ENCODE measurements at places on chromosomes 4 and X. TPM values are rescaled to one million over a fixed set of nuclear protein-coding genes. Genes with fewer than 3 reads are reported as not detected.
A peak's percentile ranks its signal among the peaks of the same experiment; 100 is the strongest.

- peak; percentile 73 for DNase-seq
Measured at GRCh38 chr4:54228961-54229501, at the start of gene PDGFRA. Gene PDGFRA, plus strand, starts transcription at chr4:54229293. Its CDS starts 29,476 bp downstream, at chr4:54258769.

DNA sequence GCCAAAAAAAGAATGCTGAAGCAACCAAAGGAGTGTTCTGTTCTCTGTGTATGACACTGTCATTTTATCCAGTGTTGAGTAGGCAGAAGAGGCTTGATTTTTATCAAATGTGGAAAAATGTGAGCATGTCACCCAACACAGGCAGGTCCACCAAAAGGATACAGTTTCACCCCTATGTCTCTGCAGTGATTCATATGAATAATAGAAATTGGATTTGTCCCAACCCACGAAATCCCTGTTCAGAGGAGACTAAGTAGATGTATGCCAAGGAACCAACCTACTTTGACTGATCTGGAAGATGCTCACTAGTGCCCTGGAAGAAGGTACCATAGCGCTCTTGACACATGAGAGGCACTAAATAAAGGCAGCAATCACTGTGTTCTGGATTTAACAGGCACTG is 72.5 kb downstream of the FGF13 start:
- no peak for DNase-seq

DNA sequence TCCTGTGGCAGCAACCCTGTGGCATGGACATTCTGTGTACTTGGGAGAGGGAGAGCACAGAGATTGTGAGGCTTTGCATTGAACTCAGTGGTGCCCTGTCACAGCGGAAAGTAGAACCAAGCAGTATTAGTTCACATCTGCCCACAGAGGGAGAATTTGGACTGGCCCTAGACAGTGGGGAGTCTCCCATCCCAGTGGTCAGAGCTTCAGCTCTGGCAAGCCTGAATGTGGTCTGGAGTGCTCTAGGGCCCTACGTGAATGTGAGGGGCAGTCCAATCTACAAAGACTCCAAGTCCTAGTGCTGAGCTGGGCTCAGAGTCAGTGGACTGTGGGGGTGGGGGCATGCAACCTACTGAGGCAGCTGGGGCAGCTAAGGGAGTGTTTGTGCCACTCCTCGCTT is 34.8 kb downstream of the ZIC3 start:
- DNase-seq, result no peak

DNA sequence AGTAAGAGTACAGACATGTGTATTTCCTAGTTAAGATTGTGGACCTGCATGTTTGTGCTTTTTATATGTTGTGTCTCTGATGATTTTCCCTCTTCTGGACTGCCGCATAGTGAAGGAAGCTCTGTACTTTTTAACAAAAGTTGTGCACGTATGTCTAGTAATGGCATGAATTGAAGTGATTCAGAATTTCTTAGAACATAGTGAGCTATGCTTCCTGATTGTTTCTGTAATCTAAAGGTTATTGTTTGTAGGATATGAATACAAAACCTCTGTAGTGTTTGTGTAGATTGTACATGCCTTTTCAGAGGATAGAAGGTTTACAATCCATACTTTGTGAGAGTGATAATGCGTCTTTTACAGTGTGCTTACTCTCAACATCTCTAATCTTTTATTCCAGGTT is 37.0 kb upstream of the NUDT6 start:
- no peak for DNase-seq

DNA sequence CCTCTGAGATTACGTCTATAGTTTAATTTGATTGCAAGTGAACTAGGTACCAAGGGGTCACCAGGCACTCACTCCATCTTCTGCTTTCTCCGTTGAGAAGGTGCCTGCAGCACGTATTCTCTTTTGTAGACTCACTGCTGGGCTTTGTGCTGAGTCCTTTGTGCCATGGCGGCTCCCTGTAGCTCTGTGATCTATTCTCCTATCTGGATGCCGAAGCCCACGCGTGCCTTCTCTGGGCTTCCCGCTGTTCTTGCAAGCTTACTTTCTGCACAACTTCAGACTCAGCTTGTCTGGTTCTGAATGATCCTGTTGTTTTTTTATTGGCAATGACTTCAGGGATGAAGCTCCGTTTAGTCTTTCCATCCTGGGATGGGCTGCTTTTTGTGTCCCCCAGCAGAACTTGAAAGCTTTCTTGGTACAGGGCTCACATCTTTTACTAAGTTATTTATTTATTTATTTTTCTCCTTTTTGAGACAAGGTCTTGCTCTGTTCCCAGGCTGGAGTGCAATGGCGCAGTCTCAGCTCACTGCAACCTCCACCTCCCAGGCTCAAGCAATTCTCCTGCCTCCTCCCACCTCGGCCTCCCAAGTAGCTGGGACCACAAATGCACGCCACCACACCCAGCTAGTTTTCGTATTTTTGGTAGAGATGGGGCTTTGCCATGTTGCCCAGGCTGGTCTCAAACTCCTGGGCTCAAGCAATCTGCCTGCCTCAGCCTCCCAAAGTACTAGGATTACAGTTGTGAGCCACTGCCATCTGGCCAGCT is 100.9 kb upstream of the NKX1-1 start:
- peak; percentile 57 for DNase-seq

DNA sequence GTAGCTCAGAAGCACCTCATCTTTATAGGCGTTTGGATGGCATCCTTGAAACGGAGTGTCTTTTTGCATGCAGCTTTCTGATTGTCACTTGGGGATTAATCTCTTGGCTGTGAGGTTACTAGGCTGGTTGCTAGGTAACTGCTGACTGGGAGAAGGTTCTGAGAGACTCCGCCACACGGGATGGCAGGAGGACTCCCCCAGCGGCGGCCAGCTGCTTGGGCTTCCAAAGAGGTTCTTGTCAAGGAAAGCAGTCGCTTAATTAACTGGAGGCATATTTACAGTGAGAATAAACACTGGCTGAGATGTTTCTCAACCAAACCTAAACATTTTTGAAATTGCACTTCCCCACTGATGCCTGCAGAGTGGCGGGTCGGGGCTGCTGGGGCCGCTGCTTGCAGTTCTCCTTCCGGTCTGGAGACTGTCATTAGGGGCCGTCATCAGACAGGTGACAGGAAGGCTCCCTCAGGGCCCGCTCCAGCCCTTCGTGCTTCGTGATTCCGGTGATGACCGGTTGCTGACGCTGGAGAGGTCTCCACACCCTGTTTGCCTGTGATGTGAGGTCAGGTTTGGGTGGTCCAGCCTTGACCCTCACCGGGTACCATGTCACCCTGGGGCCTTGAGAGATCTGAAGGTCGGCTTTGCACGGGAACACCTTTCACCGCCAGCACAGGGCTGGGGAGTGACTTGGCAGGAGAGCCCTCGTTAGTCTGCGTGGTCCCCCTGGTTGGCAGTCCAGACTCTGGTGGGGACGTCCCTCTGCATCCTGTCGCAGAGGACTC is 9.1 kb downstream of the NSG1 start:
- DNase-seq, result no peak

- DNase-seq, result no peak
Measured at GRCh38 chrX:114580336-114580735, 3.5 kb upstream of the HTR2C start.

- no peak for DNase-seq
Measured at GRCh38 chr4:41476310-41476885, 61.6 kb upstream of the LIMCH1 start.

- DNase-seq, result no peak
Measured at GRCh38 chr4:130163701-130164100, 1067.7 kb downstream of the C4orf33 start.

- DNase-seq, result no peak
Measured at GRCh38 chrX:47637546-47638195, 7.9 kb upstream of the CFP start.

GRCh38 chr4:156101571-156101970 is 147.9 kb upstream of the CTSO start:
- DNase-seq, result no peak

CXCL5 gene
- total RNA-seq, result not detected

CLDN34 gene
- not detected for total RNA-seq

DNA sequence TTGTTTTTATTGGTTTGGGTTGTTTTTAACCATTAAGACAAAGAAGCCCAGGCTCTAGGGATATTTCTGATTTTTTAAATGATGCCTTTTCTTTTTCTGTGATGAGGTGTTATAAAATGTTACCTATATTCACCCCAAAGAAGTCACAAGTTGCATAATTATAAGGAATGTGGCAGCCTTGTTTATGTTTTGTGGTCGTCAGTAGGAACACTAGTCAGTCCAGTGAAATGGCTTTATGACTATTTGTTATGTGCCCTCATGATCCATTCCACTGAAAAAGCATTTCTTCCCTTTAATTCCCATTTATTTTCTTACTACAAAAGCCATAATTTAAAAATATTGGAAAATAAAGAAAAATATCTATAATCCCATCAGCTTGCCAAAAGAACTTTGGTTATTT is 34.4 kb downstream of the CC2D2A start:
- no peak for DNase-seq

- no peak for DNase-seq
Measured at GRCh38 chrX:57929373-57929772, 19.1 kb upstream of the ZXDA start.

TEX13D gene
- not detected for total RNA-seq

DNA sequence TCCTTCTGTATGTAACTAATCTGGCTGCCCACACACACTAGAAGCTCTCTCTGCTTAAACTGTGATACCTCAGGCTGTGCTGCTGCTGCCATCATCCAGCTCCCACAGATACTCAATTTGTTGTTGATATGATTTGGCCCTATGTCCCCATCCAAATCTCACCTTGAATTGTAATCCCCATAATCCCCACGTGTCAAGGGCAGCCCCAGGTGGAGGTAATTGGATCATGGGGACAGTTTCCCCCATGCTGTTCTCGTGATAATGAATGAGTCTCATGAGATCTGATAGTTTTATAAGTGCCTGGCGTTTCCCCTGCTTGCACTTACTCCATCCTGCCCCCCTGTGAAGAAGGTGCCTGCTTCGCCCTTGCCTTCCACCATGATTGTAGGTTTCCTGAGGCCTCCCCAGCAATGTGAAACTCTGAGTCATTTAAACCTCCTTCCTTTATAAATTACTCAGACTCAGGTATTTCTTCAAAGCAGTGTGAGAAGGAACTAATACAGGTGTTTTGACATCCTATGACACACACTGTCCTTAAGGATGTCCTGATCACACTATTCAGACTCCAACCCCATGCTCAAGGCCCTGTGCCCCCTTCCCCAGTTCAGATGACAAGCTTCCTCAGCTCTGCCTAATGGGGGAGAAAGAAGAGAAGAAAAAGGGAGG is 2.9 kb upstream of the ATOH1 start:
- no peak for DNase-seq

DNA sequence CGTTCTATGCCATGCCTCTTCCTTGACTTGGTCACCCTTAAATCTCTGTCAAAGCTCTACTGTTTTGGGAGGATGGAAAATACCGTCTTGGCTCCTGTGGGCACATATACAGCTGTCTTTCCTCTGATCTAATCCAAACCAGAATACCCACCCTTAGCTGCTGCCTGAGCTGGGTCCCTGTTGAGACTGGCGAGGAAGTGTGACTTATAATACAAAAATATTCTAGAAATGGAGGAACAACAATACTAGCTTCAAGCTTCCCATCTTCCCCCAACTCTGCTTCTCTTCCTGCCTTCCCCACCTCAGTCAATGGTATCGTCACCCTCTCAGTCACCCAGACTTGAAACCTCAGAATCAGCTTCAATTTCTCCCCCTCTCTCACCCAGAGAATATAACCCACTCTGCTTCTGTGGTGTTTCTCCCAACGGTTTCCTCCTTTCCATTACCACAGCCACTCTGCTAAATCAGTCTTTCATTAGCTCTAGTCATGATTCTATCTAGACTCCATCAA is 599 bp upstream of the IL2RG start:
- DNase-seq, result no peak

GRCh38 chrX:97021680-97022079 is 138.0 kb downstream of the RPA4 start:
- DNase-seq, result no peak

DNA sequence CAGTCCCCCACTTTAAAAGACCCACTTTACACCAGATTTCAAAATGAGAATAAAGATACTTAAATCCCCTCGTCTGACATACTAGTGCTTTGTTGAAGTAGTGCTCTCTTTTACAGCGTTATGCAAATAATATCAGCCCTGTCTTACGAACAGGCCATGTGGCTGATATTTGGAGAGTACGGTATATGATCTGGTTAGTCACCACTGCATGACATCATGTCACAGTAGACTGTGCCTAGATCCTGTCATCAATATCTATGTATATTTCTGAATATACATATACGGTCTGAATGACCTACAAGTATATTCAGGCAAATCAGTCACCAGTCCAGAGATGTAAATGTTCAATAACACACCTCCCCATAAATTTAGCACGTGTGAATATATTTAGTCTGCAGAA is 25.4 kb upstream of the XAGE1B start:
- no peak for DNase-seq

UGT2B11 gene
- total RNA-seq, result not detected

GRCh38 chr4:89482251-89482650 is 174.7 kb upstream of the GPRIN3 start:
- DNase-seq, result no peak

ADD1 gene
- total RNA-seq, result 151 TPM

CYTL1 gene
- total RNA-seq, result 0.71 TPM

PABPC1L2B gene
- total RNA-seq, result not detected

GRCh38 chrX:112513154-112513553 is 166.6 kb downstream of the LHFPL1 start:
- no peak for DNase-seq

NDNF gene
- 4.7 TPM for total RNA-seq

GUCY1A1 gene
- total RNA-seq, result 6.7 TPM

FAM149A gene
- total RNA-seq, result 1.6 TPM

- no peak for DNase-seq
Measured at GRCh38 chr4:80092088-80092487, 19.1 kb upstream of the ANTXR2 start.

SAGE1 gene
- not detected for total RNA-seq

- DNase-seq, result no peak
Measured at GRCh38 chr4:8600686-8601085, 8.1 kb downstream of the CPZ start.

- peak; percentile 49 for DNase-seq
Measured at GRCh38 chr4:3291411-3291968, 1.3 kb upstream of the RGS12 start.

VCX3A gene
- not detected for total RNA-seq

PLAC8 gene
- total RNA-seq, result 0.39 TPM

GRCh38 chrX:115233497-115234455 is at the start of gene LRCH2:
Gene LRCH2, minus strand, starts transcription at chrX:115234096. Its CDS starts 55 bp downstream, at chrX:115234041.
- DNase-seq, result no peak

All from lower leg skin (tissue), 4 donors.